ENCODE measurements at places on chromosomes 1 and 21. TPM values are rescaled to one million over a fixed set of nuclear protein-coding genes. Genes with fewer than 3 reads are reported as not detected.

The CELF3 gene
- not detected for polyA plus RNA-seq

The SYCP1 gene
- not detected for polyA plus RNA-seq

- DNase-seq, result no peak
Observed at GRCh38 chr1:7692005-7692404, 79.1 kb upstream of the VAMP3 start.

GRCh38 chr1:21930629-21931170 is 6.4 kb downstream of the HSPG2 start:
- DNase-seq, result no peak

DNA sequence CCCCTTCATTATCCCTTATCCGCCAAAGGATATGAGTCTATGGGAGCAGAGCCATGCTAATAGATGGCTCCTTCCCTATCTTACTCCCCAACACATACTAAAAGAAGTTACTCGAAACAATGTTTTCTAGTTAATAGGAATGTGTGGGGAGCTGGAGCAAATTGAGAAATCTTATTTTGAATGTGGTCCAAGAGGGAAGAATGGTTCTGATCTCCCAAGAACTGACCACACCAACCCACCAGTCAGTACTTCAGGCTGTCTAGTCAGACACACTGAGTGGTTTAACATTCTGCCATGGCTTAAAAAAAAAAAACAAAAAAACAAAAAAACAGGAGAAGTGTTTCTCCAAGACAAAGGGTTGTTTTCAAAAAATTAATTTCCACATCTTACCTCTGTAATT is 31.5 kb upstream of the DNASE2B start:
- no peak for DNase-seq

DNA sequence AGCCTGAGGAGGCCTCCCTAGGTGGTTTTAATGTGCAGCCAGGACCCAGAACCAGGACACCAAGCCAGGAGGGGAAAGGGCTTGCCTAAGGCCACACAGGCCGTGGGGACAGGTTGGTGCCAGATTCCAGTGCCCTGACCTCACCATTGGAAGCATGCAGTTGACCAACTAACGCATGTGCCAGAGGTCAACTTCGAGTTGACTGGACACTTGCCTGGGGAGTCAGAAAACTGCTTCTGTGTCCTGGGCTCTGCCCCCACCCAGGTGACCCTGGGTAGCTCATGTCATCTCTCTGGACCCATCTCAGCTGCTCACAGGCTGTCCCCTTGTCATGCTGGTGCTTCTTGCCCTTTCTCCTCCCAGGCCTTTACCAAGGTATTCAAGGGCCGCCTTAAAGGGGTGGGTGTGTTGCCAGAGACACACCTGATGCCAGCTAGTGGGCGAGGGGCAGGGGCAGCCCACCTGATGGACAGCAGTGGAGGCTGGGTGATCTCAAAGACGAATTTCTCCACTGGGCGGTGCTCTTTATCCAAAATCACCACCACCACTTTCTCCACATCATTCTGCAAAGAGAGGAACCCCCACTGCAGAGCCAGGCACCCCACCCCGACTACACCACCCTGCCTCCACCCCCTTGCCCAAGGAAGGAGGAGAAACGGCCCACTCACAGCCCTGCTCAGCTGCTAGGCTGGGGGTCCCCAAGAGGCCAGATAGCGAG is 4.4 kb downstream of the MAD2L2 start:
- DNase-seq, result no peak

- DNase-seq, result no peak
Observed at GRCh38 chr1:212289262-212290077, 4.3 kb downstream of the PPP2R5A start.

- DNase-seq, result no peak
Observed at GRCh38 chr1:34657849-34658248, 97.0 kb upstream of the GJB5 start.

- DNase-seq, result no peak
Observed at GRCh38 chr1:197066719-197067456, at the start of gene F13B. F13B (minus strand) TSS chr1:197067260; CDS start chr1:197067223, 37 bp downstream.

GRCh38 chr21:39265603-39266002 is 47.8 kb downstream of the BRWD1 start:
- no peak for DNase-seq

GRCh38 chr1:165828669-165829329 is 1.4 kb downstream of the UCK2 start:
- no peak for DNase-seq
